ENCODE measurements at places on chromosomes 3 and 15.

- DNase-seq, result no peak
Measured at GRCh38 chr3:20669675-20670074, 483.7 kb upstream of the SGO1 start.

GRCh38 chr3:147712357-147712756 is 303.2 kb downstream of the ZIC1 start:
- no peak for DNase-seq

DNA sequence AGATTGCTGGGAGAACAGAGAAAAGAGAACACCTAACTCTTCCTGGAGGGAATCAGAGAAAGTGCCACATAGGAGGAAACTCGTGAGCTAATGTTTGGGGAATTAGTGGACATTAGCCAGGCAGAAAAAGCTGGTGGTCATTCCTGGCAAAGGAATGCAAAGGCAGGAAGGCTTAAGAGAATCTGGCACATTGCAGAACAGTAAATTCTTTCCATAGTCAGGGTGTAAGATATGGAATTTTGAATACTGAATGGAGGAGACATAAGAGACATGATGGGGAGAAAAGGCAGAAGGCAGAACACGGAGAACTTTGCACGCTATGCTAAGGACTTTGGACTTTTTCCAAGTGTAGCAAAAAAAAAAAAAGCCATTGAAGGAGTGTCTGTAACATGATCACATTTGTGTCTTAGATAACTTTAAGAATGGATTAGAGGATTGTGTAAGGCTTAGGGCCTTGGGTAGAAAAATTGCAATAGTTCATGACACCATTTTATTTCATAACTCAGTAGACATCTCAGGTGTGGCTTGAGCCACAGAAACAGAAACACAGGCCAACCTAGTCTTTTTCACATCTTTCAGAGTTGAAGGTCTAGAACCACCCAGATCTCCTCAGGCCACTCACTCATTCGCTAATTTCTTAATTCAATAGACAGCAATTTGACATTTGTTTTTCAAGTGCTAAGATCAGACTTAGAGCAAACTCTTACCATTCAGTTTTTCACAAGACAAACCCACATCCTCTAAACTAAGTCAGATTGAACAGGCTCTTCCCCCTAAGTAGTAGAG is 31.2 kb upstream of the CCDC80 start:
- DNase-seq, result peak; percentile 19

DNA sequence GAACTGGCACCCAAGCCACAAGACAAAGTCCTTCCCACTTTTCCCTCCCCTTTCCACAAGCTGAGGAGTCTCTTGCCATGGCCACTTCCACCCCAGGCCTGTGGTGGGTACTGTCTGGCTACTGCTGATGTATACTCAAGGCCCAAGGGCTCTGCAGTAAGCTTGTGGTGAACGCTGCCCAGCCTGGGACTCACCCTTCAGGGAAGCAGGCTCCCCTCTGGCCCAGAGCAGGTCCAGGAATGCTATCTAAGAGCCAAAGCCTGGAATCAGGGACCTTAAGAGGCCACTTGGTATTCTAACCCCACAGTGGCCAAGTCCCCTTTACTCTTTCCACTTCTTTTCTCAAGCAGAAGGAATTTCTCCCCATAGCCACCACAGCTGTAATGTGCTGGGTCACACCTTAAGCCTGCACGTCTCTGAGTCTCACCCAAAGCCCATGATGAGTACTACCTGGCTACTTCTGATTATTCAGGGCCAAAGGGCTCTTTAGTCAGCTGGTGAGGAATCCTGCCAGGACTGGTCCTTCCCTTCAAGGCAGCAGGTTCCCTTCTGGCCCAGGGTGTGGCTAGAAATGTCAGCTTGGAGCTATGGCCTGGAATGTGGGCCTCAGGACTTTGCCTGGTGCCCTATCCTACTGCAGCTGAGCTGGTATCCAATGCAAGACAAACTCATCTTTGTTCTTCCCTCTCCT is 4.0 kb downstream of the PATL2 start:
- DNase-seq, result no peak

GRCh38 chr15:75867449-75867848 is 24.2 kb downstream of the UBE2Q2 start:
- no peak for DNase-seq

DNA sequence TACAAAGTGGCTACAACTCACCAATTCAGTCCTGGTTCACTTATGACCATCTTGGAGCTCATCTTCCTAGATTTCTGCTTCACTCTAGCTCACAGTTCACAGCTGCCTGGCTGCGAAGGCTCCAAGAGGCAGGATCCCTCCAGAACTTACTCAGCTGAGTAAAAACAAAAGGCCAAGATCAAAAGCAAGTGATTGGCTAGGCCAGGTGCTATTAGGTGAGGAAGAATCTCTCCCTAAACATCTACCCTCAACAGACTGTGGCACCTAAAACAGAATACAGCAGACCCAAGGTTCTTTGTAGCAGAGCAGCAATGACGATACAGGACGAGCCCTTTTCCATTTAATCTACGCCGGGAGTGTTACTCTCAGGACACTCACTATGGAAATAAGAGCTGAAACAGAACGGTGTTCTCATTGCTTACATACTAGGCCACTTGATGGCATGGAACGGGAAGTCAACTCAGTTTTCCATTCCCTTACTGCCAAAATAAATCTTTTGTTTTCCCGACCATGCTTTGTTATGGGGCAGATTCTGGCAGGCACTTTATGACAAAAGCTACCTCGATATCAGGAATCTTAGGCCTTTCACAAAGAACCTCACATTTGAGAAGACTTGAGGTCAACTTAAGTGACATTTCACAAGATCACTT is 901 bp downstream of the ICE2 start:
- DNase-seq, result no peak

- no peak for DNase-seq
Measured at GRCh38 chr15:87368511-87368910, 888.0 kb downstream of the NTRK3 start.

DNA sequence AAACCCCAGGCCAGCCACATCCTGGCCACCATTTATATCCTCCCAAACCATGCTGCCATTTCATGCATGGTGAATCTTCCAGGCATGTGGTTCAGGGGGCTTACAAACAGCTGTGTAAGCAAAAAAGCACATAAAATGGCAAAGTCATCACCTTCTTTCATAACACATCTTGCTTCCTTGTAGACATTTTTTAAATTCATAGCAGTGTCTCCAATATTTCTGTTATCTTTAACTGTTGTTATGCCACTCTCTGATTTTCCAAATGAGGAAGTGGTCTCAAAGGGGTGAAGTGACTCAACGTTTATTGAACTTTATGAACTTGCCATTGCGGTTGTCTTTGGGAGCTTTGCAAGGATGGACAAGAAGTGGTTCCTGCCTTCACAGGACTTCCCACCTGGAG is 264.4 kb downstream of the MEX3B start:
- no peak for DNase-seq

GRCh38 chr3:54173371-54173770 is 51.0 kb downstream of the CACNA2D3 start:
- no peak for DNase-seq

DNA sequence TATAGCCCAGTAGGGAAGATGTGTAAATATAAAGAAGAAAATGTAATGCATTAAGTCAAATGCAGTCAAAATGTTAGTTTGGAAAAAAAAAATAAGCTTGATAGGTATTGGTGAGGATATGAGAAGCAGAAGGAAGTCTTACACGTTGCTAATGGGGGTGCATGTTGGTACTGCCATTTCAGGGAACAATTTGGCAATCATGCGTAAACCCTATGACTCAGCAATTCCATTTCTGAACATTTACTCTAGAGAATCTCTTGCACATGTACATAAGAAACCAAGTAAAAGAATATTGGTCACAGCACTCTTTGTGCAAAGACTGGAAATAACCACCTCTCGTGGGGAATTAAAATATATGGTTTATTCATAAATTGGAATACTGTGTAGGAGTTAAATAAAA is 35.5 kb upstream of the TIMP4 start:
- no peak for DNase-seq

GRCh38 chr3:108106031-108106430 is 15.2 kb upstream of the CD47 start:
- peak; percentile 33 for DNase-seq

DNA sequence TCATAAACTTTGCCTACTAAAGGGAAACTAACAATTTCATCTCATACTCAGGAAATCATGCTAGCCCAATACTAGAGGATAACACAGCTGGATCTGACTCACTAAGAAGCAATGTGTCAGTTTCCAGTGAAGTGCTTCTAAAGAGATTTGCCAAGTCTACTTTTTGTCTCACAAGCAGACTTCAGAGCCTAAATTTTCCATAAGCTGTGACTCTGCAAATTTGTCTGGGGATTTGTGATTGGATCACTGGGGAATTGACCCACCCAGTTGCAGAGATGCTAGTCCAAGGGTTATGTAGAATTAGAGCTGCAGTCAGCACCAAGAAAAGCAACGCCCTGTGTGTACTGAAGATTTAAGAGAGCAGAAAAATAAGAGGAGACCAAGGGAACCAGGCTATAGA is 647.1 kb downstream of the NTRK3 start:
- DNase-seq, result peak; percentile 30

GRCh38 chr3:85586018-85586417 is 627.2 kb downstream of the CADM2 start:
- DNase-seq, result no peak

- DNase-seq, result no peak
Measured at GRCh38 chr15:25250906-25251622, 187.8 kb downstream of the UBE3A start.

All from H54 (cell line).